ENCODE measurements at places on chromosomes 2 and 18.
A peak's percentile ranks its signal among the peaks of the same experiment; 100 is the strongest.

DNA sequence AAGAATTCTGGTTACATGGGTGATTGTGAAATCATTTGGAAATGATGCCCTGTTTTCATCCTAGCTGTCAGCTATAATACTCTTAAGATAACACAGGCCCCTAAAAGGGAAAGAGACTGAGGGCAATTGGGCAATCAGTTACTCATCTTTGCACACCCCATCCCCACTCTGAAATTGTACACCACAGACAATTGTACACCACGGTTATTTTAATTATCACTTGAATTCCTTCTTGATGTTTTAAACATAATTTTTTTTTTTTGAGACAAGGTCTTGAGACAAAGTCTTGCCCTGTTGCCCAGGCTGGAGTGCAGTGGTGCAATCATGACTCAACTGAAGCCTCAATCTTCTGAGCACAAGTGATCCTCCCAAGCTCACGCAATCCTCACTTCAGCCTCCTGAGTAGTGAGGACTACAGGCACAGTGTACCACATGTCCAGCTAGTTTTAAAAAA is 862.4 kb upstream of the ACVR2A start:
- no peak for DNase-seq

DNA sequence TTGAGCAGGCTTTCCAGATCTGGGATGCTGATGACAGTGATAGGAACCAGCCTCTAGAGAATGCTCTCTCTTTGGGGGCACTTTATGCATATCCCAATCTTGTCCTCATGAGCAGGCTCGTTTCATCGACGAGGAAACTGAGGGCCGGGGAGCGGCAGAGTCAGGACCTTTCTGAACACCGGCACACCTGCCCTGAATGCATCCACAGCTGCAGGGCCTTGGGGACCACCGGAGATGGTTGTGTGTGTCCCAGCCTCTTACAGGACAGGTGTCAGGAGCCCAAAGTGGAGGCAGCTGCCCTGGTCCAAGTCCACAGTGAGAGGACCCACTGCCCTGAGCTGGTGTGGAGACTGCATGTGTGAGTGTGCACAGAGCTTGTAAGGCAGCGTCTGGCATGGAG is 47.6 kb upstream of the FAHD2A start:
- no peak for DNase-seq

GRCh38 chr2:210795506-210795905 is 239.1 kb downstream of the CPS1 start:
- DNase-seq, result no peak

DNA sequence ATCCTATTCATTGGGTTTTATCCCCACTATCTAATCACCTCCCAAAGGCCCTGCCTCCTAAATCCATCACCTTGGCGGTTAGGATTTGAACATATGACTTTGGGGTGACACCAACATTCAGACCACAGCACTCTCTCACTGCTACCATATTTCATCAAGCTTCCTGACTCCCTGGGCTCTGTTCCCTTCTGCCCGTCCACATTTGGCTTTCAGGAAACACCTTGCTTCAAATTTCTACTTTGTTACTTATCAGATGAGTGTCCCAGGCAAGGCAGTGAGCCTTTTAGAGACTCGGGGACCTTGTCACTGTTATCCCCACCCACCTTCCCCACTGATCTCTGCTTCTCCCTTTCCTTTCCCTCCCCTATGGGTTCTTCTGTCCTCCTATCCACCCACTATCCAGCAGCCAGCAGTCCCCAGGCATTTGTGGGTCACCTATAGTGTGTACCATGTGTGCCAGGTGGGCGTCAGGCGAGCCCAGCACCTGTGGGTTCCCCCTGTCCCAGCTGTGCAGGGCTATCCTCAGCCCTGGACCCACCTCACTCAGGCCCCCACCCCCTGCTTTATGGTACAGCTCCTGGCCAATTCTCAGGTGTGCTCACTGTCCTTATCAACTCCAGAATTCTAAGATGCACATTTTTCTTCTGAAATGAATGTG is 230.9 kb downstream of the LOXHD1 start:
- no peak for DNase-seq

DNA sequence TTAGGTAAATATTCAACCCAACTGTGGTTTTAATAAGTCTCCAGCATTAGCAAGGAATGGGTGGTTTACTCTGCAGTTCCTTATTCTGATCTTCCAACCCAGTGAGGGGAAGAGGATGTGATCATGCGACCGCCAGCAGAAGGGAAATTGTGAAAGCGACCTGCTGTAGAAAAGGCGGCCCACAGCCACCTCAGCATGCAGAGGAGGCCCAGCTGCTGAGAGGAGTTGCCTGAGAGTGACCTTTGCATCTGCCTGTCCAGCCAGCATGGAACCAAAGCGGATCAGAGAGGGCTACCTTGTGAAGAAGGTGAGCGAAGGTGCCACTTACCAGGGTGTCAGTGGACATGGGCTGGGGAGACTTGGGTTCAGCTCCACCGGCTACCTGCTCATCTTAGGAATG is at the start of gene PLEK:
TSS of gene PLEK (plus strand) at position 196 of the 400 bp plus-strand sequence. CDS start at position 266, 70 bp downstream.
- no peak for DNase-seq

DNA sequence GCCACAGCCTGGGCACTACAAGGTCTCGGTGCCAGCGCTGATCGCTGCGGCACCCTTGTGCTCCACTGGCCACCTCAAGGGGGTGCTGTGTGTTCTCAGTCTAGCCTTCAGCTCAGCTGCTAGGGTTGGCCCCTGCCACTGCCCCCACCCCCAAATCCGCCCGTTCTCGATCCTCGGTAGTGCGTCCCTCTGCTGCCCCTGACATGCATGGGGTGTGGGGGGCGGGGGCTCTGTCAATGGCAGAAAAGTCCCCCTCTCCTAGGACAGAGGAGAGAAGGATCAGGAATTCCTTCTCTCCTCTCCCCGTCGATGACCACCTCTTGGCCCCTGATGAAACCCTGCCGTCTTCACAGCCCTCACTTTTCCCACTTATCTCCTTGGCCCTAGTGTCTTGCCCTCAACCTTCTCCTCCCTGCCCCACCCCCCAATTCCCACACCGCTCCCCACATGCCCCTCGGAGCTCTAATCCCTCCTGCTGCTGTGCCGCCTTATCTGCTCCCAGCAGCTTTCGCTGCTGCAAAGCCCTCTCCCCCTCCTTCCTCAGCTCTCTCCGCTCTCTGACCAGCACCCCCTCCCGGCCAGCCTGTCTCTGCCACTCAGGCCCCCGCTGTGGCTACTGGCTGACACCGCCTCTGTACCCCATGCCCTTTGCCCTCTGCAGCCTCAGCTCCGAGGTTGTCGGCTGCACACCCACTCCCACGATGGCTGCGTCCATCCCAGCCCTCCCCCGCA is 4.3 kb upstream of the ASIC4 start:
- DNase-seq, result no peak

DNA sequence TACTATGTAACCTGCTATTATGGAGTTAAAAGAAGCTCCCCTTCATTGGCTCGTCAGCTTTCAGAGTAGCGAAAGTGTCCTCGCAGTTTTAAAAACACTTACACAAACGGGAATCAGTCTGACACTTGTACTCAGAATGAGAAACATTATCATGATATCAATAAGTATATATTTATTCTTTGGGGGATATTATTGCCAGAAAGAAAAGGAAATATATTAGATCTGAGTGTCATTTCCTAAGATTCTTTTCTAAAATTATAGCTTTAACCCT is 584.5 kb downstream of the ZEB2 start:
- no peak for DNase-seq

GRCh38 chr2:140589273-140589672 is 1541.5 kb downstream of the LRP1B start:
- no peak for DNase-seq

- DNase-seq, result no peak
These were observed 46.7 kb downstream of the PUM2 start for GRCh38 chr2:20303966-20304365.

DNA sequence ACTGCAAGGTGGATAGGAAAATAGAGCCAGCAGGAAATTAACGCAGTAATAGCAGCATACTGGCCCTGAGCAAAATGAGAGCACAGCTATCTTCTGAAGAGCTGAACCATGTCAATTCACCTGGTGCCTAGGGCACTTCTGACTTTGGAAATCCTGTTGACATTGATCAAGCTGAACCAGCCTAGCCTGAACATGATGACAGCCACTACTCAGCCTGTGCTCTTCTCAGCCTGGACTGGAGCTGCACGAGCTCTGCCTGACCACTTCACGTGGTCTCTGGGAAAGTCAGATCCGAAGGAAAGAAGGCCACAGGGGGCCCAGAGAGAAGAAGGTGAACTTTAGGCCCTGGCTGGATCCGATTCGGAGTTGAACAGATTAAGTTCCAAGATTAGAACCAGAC is 421.9 kb downstream of the LPIN1 start:
- no peak for DNase-seq

DNA sequence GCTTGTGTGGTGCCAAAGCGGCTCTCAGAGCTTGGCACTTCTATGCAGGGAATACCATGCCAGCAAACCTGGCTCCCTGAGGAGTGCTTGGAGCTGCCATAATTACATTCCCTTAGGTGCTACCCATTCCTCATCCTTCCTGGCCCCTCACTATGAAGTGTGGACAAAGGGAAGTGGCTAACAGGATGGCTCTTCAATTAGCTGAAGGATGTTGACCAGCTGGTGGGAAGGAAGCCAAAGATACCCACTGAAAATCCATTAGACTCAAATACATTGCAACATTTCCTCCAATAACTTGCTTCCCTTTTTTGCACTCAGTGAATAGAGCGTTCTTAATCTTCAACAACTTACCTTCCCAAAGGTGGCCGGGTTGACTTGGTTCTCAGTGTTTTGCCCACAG is 8.5 kb downstream of the RFX8 start:
- DNase-seq, result peak; percentile 83

DNA sequence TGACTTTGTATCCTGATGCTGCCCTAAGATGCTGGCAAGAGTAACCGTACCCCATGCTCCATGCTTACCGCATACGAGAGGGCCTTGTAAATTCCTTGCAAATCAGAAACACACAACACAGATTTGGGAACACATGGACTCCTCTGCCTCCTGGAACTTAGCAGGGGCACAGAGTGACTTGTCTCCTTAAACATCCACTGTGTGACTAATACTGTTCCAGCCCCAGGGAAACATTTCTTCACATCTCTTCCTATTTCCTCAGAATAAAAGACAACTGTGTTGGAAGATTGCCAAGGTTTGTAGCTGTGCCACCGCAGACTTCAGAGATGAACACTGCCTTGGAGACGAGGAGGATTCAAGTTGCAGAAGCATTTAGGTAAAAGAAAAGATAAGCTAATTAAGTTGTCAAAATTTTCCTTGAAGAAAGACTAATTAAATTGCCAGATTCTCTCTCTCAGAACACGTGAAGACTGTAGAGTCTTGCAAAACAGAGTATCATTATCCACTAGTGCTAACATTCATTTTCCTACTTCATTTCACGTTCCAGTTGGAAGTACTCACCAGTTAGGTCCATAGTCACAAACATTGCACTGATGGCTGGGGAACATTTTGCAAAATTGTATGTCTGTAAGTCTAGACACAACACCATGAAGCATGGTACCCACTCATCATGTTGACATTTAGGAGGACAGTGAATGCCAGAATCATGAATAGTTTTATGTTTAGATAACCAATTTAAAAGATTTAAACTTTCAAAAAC is 188.8 kb downstream of the TSN start:
- DNase-seq, result no peak

DNA sequence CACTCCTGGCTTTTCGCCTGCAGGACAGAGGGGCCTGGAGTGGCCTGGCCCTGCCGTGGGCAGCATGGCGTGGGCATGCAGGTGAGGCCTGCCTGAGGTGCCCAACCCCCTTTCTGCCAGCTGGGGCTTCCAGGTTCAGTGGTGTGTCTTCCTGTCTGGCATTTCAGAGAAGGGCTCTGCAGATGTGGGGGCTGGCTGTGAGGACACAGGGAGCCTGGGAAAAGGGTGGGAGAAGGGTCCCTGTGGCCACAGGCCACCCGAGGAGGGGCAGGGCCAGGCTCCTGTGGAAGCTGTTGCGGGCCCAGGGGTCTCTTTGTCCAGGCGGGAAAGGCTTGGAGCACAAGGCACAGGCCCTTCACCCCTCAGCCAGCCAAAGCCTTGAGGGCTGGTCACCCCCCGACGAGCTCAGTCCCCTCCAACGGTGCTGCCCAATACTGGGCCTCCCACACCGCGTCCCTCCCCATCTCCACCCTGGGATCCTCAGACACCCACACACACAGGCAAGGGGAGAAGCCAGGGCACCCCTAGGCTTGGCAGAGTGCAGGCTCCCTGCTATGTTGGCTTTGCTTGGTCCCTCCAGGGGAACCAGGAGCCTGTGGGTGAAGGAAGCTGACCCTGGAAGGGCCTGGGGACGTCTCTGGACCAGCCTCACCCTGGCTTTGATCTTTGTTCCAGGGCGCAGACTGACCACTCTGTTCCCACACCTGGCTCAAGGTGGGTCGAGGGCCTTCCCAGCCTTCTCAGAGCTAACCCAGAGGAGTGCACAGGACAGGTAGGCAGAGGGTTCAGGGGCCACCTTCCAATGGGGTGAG is 3.7 kb upstream of the AQP12A start:
- DNase-seq, result no peak

GRCh38 chr2:175861958-175862357 is 140.1 kb downstream of the LNPK start:
- DNase-seq, result no peak

- DNase-seq, result no peak
These were observed 8.4 kb downstream of the ARL4C start for GRCh38 chr2:234488486-234488885.

GRCh38 chr18:11119550-11119949 is 29.8 kb downstream of the PIEZO2 start:
- no peak for DNase-seq

DNA sequence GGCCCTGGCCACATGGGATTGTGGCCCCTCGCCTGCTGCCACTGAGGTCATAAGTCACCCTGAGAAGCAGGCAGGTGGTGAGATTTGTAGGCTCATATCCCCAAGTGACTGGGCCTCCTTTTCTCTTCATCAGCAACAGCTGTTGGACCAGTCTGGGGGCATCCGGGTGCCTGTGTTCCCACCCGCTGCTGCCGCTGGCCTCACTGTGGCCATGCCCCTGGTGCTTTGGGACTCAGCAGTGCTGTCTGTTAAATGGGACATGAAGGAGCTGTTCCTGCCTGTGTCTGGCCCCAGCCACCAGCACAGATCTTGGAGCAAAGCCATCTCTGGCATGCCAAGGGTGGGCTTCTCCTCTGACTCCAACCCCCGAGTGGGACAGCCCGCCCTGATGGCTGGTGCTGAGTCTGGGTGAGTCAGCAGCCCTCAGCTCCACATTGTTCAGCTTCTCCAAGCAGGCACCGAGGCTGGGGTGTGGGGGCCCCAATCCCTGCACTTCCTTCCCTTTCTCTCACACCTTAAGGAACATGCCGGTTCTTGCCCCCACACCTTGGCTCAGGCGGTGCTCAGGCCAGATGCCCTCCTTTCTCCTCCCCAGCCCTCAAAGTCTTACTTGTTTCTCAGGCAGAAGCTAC is 207.9 kb downstream of the GLI2 start:
- DNase-seq, result no peak

- no peak for DNase-seq
These were observed 316.0 kb downstream of the SOX11 start for GRCh38 chr2:6008186-6008585.

DNA sequence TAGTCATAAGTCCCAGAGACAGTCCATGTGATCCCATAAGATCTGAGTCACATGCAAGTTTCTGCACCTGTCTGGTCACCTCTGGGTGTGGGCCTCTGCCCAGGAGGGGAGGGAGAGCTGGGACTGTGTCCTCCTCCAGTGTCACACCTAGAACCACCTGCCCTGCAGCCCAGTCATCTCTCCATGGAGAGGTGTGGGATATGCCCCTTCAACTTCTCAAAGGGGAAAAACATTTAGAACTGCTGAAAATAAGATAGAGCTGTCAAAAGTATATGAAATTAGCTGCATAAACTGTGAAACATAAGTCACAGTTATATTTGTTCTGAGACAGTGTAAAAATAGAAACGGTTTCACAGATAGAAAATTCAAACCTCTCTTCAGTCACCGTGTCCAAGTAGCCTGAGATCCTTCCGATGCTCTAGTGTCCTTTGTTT is 55.4 kb downstream of the NGEF start:
- DNase-seq, result no peak

Measured in DMS79 (cell line).